ENCODE measurements at places on chromosomes 7 and 10.

DNA sequence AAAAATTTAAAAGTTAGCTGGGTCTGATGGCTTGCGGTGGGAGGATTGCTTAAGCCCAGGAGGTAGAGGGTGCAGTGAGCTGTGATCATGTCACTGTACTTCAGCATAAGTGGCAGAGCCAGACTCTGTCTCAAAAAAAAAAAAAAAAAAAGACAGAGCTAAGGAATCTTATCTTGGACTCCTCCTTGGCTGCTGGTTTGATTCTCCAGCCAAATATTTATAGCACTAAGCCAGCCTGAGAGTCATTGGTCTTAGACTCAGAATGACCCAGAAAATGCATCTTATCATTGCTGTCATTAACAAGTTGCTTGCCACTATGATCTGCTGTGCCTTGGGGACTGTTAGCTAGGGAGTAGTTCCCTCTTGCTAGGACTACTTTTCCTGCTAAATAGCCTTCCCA lies 164.7 kb downstream of the GNAT3 start:
- no peak for DNase-seq

GRCh38 chr10:78059906-78060702 lies 26.4 kb downstream of the RPS24 start:
- DNase-seq: no peak

DNA sequence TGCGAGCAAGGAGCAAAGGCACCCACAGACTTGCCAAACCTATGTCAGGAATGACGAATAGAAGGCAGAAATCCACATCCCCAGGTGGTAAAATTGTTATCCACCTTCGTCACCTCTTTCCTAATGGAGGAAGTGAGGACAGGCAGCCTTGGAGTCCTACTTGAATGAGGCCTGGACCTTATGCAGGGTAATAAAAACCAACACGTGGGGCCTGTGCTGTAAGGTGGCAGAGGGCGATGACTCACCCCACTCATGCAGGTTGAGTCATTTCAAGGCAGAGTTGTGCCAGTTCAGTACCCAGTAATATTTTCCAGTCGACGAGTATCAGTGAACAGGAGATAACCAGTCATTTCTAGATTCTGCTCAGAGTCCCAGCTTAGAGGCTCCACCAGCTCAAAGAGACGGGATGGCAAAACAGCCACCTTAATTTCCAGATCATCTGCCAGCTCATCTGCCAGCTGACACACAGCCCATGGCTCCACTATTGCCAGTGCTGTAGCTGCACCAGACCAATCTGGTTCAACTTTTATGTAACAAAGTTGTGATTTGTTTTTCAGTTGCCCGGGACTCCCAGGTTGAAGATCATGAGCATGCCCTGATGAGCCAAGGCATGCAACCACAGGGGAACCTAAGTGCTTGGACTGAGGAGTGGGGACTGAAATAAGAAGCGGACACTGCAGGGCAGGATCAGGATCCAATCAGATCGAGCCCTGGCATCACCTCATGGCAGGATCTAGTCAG lies 176.2 kb upstream of the ITGB1 start:
- peak; percentile 40 for DNase-seq

GRCh38 chr7:84647797-84648757 lies 453.5 kb upstream of the SEMA3A start:
- no peak for DNase-seq

DNA sequence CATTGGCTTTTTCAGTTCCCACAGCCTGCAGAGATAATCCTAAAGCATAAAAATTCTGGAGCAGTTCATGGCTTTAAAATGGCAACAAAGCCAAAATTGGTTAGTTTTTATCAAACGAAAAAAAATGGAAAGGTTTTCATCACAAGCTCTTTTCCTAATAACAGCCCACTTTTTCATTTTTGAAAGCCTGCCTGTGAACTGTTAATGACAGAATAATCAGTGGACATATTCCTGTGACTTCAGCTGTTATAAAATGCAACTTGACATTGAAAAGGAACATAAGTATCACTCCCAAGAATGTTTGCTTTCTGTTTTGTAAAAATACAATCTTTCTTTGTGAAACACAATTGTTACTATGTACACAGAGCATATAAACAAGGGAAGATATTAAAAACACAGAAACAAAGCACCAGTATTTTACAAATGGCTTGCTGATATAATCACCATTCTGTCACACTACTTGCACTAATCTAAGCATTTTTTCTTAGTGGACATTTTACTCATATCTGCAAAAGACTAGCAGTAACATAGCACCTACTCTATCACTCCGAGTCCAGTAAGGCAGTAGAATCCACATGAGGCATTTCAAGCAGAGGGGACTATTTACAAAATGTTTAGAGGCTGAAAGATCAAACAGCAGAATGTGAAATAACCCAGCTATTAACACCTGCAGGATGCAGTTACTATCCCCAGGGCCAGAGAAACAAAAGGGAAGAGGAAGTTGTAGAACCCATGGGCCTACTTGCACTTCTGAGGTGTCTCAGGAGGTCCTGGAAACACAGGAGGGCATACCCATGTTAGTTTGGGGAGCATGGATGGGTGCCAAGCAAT lies 26.4 kb downstream of the MACC1 start:
- DNase-seq: no peak

GRCh38 chr7:150898475-150899011 lies 46.2 kb downstream of the AOC1 start:
- peak; percentile 53 for DNase-seq

DNA sequence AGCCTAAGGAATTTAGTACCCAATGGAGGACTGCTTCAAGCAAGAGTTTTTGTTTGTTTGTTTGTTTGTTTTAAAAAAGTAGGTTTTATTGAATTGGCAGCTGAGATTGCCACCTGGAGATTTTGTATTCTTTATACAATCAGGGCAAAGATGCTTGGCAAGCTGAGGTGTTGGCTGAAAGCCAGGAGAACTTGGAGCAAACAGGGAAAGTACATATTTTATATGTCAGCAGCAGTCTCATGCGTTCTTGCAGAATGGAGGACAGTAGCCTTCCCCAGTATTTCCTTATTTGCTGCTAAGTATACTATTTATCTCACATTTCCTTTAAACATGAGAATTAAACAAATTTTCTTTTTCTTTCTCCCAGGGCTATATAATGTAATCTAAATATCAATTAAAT lies 22.6 kb upstream of the ICA1 start:
- no peak for DNase-seq

- peak; percentile 17 for DNase-seq
Measured at GRCh38 chr10:100817268-100817839, 72.0 kb downstream of the PAX2 start.

- no peak for DNase-seq
Measured at GRCh38 chr10:111127081-111127848, 50.4 kb downstream of the ADRA2A start.

GRCh38 chr7:22598318-22598920 lies 98.4 kb upstream of the STEAP1B start:
- no peak for DNase-seq

DNA sequence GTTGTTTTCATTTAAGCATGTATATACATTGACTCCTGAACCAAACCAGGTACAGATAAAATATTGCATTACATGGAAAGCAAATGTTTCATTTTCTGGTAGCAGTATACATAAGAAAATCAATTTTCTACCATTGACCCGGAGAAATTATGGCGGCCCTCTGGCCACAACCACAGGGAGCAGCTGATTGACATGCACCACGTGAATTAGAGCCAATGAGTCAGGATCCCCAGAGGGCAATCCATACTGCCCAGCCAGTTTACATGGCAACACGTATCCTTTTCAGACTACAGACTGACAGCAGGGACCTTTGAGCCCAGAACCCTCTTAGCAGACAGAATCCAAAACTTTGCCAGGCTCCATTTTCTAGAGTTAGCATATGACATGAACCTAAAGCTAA lies 272.2 kb upstream of the NEBL start:
- no peak for DNase-seq

DNA sequence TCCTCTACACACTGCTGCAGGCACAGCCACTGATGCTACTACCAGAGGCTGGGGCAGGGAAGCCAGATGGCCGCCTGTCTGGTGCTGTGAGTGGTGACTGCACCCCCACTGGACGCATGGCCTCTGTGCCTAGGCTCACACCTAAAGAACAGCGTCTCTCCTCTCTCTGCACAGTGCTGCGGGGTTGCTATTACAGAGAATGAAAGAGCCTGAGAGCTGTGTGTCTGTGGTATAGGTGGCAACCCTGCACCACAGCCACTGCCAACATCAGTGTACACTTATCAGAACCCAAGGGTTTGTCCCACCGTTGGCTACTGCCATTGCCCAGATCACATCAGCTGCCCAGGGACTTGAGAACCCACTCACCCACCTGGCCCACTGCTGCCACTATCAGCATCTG lies 4.1 kb upstream of the IFIT2 start:
- no peak for DNase-seq

GRCh38 chr10:7092603-7093002 lies 318.2 kb downstream of the SFMBT2 start:
- no peak for DNase-seq

- no peak for DNase-seq
Measured at GRCh38 chr7:2575046-2575732, 16.4 kb downstream of the IQCE start.

GRCh38 chr10:119138346-119139306 lies 26.9 kb downstream of the SFXN4 start:
- no peak for DNase-seq

- DNase-seq: no peak
Measured at GRCh38 chr10:24617771-24618396, 105.8 kb downstream of the ARHGAP21 start.

- DNase-seq: no peak
Measured at GRCh38 chr7:9204571-9204970, 771.2 kb downstream of the NXPH1 start.

GRCh38 chr10:132447446-132448247 lies 50.6 kb downstream of the PWWP2B start:
- DNase-seq: no peak

DNA sequence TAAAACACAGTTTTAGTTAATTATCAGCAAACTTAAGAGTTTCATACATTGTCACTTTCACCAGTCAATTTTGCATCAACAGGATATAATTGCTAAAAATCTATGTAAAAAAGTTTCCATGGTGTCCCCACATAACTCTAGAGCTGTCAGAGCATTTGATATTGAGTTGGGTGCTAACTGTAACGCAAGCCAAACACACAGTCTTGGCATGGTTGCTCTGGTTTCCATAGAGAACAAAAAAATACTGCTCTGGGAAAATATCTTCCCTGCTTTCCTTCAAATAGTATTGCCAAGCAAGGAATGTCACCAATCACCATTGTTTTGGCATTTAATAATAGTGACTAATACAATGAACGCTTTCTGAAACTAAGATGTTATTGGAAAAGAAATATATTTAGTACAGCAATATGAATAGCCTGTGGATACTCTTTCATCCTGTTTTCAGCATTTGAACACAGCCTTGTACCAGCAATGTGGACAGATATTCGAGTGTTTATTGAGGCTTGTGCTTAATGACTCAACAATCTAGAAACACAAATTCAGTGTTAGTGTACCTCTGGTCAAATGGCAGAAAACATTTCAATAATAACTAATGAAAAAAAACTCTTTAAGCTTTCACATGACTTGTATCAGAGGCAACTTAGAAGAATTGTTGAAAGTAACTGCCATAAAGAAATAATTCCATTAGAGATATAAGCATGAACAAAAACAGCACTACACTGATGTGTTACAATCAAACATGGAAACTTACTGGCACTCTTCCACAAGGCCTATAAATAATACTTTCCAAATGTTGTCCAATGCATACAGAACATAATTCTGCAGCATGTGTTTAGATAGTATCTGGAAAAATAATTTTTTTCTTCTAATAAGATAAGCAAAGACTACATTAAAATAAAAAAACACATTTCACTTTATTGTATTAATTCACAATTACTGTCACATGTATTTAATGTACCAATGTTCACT lies 1469.5 kb upstream of the CELF2 start:
- DNase-seq: no peak

DNA sequence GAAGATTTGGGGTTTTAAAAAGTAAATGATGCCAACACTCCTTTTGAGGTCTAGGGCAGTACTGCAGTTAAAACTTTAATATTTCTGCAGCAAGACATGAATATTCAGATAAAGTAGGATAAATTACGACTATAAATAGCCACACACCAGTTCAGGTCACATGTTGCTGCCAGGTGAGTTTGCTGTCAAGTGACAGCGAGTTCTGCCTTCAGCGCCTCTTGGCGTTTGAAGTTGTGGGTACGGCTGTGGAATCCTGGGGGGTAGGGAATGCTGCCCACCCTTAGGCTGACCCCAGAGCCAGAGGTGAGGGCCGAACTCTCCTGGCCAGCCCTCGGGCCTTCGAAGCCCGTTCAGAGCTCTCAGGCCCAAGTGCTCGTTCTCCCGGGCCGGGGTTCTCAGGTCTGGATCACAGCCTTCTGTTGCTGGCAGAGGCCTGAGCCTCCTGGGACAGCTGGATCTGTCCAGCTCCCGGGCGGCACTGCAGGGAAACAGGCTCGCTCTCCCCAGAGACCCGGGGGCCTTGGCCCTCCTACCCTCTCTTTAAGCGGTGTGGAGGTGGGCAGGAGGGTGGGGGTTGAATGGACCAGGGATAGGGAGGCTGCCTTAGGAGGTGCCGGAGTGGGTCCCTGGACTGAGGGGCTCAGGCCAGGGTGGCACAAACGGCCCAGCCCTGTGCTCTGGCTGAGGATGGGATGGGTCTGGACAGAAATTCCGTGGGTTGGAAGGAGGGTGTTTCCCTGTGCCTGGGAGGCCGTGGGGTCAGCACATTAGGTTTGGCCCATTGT lies 5.4 kb downstream of the BRI3 start:
- no peak for DNase-seq

DNA sequence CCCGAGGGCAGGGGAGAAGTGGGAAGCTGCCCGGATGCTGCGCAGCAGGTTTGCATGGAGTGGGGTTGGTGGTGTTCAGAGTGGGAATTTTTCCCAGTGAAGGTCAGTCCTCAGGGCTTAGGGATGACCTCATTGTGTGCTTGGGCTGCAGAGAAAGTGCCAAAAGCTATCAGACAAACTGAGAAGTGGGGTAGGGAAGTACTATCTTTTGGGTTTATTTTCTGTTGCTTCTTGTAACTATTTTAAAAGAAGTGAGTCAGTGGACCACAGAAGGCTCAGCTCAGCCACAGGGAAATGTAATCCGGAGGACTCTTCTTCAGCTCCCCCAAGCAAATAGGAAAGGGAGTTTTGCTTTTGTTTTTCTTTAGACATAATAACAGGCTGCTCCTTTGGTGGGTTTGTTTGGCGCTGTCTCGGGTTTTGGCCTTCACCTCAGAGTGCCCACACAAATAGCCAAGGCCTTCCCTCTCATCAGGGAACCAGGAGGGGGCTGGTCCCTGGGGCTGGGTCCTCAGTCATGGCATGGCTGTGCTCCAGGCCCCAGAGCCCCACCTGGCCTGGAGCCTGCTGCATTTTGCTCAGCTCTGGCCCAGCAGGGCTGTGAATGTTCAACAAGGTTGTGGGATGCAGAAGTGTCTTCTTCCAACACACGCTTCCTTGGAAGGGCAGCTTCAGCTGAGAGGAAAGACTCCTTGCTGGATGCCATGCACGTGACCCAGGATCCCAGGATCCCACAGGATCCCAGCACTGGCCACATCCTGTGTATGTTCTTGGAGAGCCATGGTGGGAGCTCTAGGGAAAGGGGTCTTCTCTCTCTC lies 5.4 kb upstream of the FAM170B start:
- no peak for DNase-seq

GRCh38 chr7:98399890-98400541 lies 874 bp downstream of the BAIAP2L1 start:
- no peak for DNase-seq

GRCh38 chr7:67857698-67858097 lies 861.1 kb downstream of the TYW1 start:
- no peak for DNase-seq

GRCh38 chr7:28989211-28989980 lies 31.3 kb upstream of the TRIL start:
- DNase-seq: no peak

- DNase-seq: no peak
Measured at GRCh38 chr7:117283371-117283770, 39.5 kb downstream of the WNT2 start.

- no peak for DNase-seq
Measured at GRCh38 chr7:158820656-158821055, 8.7 kb downstream of the ESYT2 start.

All from SHP77 (cell line).